Activated naive CD8-positive, alpha-beta T cell treated with anti-CD3 and anti-CD28 coated beads, Interleukin-2, amount 10 ng/mL, durations not matched to agents 7 days and 5 days (primary cell): ENCODE measurements at places on chromosomes 5 and 9.

DNA sequence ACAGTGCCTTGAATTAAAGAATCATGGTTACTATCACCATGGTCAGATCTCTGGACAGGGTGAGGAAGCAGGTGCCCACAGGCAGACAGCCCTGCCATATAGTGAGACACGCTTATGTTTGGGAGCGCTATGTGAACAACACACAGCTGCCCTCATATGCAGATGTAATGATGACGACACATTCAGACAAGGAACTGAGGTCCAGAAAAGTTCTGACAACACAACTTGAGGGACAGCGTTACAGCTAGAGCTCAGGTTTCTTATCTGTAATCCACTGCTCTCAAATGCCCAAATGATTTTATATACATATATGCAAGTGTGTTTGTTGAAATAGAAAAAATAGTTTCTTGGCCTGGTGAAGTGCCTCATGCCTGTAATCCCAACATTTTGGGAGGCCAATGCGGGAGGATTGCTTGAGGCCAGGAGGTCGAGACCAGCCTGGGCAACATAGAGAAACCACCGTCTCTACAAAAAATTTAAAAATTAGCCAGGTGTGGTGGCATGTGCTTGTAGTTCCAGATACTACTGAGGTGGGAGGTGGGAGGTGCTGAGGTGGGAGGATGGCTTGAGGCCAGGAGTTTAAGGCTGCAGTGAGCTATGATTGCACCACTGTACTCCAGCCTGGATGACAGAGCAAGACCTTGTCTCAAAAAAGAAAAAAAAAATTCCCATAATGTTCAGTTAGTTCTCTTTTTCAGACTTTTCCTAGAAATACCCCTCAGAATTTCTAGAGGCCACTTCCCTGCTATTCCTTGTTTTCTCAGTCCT, 423.2 kb downstream of the RAB3C start:
- no peak for DNase-seq

DNA sequence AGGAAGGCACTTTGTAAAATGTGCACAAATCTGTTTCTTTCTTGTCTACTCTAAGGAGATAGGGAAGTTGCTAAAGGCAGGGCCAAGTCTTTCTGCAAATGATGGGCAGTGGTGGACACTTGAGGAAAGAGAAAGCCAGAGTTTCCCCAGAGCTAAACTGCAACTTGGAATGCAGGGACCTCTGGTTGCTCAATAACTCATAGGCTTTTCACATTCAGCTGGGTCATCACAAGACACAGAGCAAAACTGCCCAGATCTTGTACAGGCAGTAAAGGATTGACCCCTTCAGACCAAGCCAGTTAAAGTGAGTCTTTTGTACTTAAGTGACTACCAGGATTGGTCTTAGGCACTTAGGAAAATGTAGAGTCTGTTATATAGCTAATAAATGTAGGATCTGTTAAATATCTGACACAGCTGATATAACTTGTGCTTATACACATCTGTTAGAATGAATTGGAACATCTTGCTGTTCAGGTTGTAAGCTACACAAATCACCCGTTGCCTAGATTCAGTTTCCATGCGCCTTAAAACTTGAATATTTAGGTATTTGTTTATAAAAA, 13.5 kb upstream of the AGXT2 start:
- no peak for DNase-seq

GRCh38 chr9:125493384-125493783, 213.6 kb downstream of the MAPKAP1 start:
- no peak for DNase-seq

DNA sequence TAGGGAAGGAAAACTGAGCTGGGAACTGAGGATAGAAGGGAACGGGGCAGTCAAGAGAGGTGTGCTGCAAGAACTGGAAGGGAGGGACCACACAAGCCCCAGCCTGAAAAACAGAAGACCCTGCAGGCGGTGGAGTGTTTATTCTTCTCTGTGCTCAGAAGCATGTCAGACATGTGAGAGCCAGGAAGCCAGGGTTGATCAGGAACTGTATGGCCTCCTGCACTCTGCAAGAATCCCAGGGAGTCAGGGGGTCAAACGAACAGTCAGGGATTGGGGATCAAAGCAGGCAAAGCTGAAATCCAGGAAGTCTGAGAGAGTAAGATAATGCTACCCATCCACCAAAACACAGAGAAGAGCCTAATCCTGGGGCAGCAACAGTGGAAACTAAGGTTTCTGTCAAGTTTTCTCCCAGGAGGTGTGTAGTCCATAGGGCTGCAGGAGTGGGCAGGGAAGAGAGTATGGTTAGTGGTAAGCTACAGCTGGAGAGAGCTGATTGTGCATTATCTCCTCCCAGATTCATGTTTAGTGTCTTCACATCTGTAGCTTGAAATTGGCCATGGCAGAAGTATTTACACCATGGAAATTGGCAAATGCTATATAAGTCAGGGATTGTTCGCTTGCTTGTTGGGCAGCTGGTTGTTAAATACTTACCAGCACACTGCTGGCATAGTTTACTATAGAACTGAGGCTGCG, 115.4 kb upstream of the SLC44A1 start:
- no peak for DNase-seq

GRCh38 chr9:80448996-80449395, 877.2 kb downstream of the TLE4 start:
- no peak for DNase-seq

DNA sequence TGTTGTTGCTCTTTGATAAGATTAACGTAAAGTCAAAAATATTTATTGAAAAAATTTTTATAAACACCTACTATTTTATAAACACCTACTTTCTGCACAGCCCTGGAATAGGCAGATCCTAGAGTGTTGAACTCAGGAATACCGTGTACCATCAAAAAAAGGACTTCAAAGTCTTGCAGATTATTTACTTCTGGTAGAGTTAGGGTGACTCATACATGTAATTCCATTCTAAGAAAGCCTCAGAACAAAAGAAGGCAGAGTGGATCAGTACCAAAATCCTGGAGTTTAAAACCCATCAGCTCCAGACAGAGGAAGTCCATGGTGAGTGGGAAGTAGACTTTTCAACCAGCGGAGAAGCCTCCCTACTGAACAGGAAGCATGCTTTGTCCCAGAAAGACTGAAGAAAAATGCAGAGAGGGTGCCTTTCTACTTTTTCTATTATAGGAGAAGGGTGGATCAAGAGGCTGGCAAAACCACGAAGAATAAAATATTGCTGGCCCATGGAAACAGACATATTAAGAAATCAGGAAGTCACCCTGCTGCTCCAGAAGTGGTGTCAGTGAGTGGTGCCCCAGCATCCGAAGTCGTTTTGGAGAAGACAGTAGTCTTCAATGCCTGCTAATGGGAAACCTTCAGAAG, 45.1 kb upstream of the DAB2 start:
- DNase-seq: no peak

- DNase-seq: no peak
Observed at GRCh38 chr5:56302027-56302426, 68.9 kb upstream of the ANKRD55 start.

DNA sequence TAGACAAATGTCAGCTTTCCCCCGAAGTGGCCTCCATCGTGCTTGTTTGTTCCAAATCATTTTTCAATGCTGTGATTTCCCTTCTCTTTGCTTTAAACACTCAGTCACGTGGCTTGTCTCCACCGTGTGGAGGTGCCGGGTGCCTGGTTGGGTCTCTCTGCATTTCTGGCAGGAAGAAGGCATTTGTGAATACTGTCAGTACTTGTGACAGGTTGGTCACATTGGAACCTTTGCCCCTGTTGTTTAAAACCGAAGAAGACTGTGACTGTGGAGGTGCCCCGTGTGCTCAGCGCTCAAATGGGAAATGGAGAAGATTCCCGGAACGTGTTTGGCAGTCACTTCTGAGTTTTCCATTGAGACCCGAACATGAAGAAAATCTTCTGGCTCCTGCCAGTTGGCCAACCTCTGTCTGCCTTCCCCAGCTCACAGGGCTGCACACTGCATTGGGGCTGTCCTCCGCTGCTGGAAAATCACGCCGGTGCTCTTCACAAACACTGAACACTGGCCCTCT, 74.6 kb downstream of the LMNB1 start:
- no peak for DNase-seq

DNA sequence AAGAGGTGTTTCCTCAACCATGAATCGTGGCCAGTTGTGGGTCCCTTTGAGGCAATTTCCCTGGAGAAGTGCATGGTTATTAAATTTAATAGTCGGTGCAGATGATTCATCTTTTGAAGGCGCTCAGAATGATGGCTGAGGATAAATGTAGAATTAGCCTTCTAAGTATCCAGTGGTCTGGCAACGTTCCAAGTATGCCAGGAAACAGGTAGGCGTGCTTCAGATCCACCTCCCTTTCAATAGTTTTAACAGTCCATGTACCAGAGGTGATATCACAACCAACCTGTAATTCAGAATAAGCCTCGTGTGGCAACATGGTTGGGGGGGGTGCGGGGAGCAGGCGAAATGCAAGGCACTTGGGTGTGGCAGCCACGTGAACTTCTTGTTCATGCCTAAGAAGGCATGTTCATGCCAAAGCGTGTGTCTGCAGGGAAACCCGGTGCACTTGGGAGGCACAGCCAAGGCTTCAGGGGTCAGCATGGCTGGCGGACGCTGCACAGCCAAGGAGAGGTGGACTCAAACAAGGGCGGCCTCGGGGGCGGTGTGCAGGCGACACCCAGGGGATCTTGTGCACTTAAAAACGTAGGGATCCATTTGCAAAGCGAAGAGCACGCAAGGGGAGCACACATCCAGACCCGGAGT, 5.2 kb upstream of the NKD2 start:
- peak; percentile 31 for DNase-seq

DNA sequence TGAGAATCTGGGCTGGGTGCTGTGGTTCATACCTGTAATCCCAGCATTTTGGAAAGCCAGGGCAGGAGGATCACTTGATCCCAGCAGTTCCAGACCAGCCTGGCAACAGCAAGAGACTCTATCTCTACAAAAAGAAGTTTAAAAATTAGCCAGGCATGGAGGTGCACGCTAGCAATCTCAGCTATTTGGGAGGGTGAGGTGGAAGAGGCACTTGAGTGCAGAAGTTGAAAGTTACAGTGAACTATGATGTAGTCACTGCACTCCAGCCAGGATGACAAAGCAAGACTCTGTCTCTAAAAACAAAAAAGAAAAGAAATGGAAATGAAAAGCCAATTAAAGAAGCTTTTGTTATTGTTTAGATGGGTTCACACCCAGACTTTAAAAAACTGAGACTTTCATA, 131.6 kb upstream of the RASA1 start:
- DNase-seq: no peak

DNA sequence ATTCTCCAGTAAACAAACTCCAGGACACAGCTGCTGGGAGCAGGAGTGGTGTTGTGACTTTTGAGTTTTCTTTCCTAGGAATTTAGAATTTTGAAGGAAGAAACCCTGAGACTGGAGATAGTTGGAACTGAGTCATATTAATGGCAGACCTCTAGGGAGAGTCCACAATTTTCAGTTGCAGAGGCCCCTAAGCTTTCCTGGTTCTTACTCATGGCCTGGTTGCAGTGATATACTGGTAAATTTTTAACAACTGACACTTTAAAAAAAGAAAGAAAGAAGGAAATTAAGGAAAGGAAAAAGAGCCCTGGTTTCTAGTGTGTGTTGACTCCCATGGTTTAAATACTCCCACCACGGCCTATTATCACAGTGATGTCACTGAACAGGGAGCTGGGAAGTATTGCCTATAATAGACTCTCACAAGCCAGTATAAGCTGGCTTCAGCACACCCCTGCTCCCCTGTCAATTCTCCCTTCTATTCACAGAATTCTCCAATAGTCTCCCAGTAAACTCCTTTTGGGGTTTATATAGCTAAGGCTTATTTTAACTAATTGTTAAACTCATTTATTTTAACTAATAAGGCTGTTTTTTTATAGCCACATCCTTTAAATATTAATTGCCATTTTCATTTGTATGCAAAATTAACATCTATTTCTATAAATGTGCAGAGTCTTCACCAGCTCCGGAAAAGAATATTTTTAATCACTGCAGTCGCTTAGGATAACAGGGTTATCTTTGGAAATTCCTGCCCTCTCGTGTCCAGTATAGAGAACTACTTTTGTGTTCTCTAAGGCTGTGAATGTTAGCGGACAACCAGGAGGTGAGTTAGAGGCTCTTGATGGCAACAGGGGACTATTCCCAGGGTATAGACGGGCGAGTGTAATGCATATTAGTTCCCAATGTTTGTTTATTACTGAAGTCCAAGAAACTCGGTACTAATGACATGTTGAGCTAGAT, 59.7 kb downstream of the GGTA1 start:
- DNase-seq: no peak

DNA sequence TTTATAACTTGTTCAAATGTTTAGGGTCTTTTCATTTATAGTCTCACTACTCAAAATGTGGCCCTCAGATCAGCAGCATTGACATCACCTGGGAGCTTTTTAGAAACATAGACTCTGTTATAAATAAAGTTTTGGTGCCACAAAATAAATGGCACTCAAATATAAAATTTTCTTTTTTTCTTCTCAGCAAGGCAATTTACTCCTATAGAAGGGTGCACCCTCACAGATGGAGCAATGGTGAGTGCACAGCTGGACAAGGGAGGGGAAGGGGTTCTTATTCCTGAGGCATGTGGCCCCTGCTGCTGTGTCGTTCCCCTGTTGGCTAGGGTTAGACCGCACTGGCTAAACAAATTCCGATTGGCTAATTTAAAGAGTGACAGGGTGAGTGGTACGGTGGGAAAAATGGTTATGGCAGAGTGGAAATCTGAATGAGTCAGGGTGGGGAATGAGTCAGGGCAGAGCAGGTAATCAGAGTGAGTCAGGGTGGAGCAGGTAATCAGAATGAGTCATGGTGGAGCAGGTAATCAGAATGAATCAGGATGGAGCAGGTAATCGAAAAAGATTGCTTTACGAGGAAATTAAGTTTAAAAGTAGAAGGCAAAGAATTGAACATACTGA, 31.8 kb upstream of the C7 start:
- no peak for DNase-seq
